ENCODE measurements at places on chromosomes 2 and 18.

- no peak for DNase-seq
These were observed 406.3 kb downstream of the CDH7 start for GRCh38 chr18:66156946-66157687.

DNA sequence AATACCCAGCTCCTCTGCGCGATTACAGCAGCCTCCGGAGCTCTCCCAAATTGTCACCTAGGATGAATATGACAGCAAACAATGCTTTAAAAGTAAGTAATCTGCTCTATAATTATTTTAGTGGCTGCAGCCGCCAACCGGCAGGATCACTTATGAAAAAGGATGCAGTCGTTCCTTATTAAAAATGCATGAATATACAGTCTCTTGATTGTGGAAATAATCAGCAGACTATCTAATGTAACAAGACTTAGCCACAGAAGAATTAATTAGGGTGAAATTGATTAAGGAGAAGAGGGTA lies 71.8 kb upstream of the STPG4 start:
- no peak for DNase-seq

- no peak for DNase-seq
These were observed 357.3 kb downstream of the ZEB2 start for GRCh38 chr2:144162652-144163051.

GRCh38 chr2:236871500-236872001 lies 214.1 kb upstream of the COPS8 start:
- no peak for DNase-seq

- DNase-seq, result no peak
These were observed 69.9 kb downstream of the ODC1 start for GRCh38 chr2:10378189-10378588.

GRCh38 chr18:61093965-61094364 lies 239.3 kb upstream of the CDH20 start:
- no peak for DNase-seq

Data from cerebellar nuclear complex (tissue), 1 donor.